ENCODE measurements at places on chromosomes 1 and 21.

GRCh38 chr1:229470406-229471043, 36.6 kb upstream of the ACTA1 start:
- DNase-seq: no peak

DNA sequence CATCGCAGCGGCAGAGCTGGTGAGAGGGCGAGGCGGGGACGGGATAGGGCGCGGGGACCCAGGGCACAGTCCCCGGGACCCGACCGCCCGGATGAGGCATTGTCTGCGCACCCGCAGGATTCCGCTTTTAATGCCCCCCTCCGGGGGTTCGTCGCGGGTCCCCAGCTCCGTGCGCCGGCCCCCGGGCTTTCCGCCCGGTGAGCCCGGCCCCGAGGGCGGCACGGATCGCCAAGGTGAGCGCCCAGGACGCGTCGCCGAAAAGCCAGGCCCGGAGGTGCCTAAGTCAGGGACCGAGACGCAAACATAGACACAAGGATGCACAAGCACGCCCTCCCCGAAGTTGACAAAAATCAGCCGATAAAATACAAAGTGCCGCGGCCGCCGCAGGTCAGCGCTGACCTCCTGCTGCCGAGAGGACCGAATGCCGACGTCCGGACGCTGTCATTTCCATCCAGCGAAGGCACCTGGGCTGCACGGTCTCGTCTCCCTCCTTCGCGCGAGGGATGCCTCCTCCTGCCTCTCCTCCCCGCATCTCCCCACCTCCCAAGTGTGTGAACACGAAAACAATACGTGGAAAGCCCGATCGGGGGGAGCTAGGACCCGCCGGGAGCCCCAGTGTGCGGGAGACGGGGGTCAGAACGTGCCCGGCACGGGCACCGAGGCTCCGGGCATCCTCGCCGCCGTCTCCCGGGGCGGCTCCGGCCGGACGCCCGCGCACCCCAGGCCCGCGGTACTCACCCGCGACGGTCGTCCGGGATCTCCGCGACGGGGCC, 101.1 kb upstream of the SOD1 start:
- DNase-seq: no peak

DNA sequence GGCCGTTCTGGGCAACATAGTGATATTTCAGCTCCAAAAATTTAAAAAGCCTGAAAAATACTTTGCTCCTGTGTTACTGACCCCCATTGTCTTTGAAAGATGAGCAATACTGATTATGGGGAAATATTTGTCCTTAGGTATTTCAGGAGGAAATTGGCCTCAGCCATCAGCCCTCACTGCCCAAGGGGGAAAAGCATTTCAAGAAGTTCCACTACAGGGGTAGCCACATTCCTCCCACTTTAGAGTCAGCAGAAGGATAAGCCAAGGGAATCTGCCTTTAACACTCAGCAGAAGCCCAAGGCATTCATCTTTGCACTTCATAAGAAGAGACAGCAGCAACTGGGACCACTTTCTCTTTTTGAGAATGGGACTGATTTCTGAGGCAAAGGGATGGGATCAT, 40.5 kb upstream of the ZNF326 start:
- no peak for DNase-seq

DNA sequence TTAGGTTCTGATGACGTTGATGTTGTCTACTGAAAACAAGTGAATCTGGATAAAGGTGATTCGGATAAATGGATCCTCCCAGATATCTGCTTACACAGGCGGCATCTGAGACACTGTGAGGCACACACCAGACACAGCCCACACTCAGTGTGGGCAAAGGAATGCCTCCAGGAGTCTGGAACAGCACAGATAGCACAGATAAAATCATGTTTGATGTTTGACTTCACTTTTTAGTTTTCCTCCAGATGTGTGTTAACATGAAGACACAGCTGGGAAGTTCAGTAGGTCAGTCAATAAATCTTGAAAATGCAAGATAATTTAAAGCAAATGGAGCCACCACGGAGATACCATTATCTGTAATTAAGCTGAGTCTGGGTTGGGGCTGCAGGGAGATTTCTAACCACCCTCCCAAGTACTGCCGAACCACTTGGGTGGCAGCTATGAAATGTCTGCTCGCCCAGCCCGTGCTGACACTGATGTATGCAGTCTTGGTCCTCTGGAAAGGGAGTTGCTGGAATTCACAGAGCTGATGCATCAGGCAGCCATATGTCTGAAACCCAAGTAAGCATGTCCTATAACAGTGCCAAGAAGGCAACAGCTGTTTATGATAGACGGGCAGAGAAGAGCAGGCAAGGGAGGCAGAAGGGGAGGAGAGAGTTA, 11.7 kb downstream of the CAPN9 start:
- peak; percentile 42 for DNase-seq

GRCh38 chr1:156931211-156931952, 10.9 kb downstream of the LRRC71 start:
- DNase-seq: no peak

GRCh38 chr1:75430526-75430925, 180.4 kb downstream of the SLC44A5 start:
- DNase-seq: no peak

DNA sequence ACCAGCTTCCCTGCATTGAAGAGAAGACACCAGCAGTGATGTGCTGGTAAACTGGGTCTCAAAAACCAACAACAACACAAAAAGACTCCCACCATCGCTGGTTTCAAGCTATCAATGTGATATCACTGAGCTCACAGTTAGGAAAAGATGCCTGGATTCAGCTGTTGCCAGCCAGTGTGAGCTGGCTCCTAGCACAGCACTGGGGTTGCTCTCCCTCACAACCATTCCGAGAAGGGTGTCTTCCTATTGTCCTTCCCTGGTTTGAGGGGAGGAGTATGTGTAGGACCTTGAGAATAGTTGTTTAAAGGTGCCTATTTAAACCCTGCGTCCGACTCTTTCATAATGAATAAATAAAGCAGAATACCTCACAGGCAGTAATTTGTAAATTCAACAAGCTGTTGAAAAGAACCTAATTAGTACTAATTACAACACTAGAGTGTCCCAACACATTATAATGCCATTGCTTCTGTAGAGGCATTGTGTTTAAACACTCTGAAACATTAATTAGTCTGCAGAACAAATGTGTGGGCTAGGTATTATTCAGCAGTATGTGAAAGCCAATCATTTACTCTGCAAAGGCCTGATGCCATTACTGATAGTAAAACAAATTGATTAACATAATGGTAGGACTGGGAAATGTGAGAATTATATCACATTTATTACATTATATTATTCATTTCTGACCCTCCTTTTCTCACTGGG, 17.2 kb downstream of the NIBAN1 start:
- no peak for DNase-seq

GRCh38 chr1:230231774-230232145, 164.7 kb downstream of the GALNT2 start:
- peak; percentile 41 for DNase-seq

GRCh38 chr1:23531562-23532094, 595 bp upstream of the E2F2 start:
- no peak for DNase-seq

- DNase-seq: peak; percentile 95
Measured at GRCh38 chr1:62621907-62622306, 24.6 kb downstream of the ANGPTL3 start.

GRCh38 chr1:181219938-181220337, 131.4 kb downstream of the IER5 start:
- no peak for DNase-seq

DNA sequence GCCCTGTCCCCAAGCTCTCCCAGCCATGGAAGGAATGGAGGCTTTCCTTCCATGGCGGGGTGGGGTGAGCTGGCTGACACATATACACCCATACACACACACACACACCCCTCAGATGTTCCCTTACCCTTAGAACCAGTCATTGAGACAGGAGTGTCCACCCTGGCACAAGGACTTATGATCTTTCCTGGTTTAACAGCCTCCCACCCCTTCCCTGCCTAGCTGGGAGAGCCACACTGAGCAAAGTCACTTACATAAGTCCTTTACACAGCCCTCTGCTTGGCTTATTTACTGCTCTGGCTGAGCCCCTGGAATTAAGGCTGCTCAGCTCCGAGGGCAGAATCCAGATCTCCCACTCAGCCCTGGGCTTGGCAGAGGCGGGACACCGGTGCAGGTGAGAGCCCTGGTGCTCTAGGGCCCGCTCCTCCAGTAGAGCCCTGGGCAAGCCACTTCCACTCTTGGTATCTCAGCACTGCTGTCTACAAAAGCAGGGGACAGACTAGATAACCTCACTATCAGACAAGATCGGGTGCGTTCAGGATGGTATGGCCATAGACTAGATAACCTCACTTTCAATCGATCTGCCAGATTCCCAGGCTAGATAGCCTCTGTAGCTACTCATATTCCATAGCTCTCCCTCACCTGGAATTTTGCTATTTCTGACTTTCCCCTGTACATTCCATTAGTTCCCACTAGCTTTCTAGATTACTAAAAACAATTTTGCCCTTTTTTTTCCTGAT, 16.7 kb downstream of the SLC6A9 start:
- DNase-seq: no peak

- DNase-seq: no peak
Measured at GRCh38 chr1:245538671-245539070, 383.9 kb downstream of the KIF26B start.

GRCh38 chr1:100530880-100531487, 7.0 kb upstream of the GPR88 start:
- DNase-seq: peak; percentile 46
